ENCODE measurements at places on chromosomes 11 and 22.

DNA sequence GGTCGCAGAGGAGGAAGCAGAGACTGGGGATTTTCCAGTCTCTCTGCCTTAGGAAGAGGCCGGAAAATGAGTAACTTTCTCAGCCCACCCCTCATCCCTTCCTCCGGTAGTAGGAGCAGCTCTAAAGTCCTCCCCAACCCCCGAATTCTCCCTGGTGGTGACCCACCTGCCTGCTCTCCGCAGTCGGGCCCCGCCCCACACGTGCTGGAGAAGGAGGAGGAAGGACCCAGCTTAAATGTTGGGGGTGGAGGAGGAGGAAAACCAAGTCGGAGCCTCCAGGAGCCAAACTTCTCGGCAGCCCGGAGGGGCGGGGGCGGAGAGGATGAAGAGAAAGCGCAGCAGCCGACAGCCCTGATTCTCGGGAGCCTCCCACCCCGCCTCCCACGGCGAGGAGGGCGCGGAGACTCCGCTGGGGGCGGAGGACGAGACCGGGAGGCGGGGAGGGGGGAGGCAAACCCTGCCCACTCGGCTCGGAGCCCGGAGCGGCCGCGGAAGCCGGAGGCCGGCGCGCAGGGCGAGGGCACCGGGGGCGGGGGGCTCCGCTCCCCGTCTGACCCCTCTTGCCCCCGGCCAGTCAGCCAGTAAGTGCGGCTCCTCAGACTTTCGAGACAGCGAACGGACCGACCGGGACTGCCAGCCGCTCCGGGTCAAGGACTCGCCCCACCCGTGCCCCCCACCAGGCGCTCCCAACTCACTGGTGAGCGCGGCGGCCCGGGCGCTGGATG lies at the start of gene TPBGL:
Gene TPBGL, plus strand, starts transcription at position 464 of the 725 bp plus-strand sequence. CDS start 276 bp downstream, outside the sequence.
- DNase-seq = peak; percentile 43

- no peak for DNase-seq
Measured at GRCh38 chr22:49775867-49776511, 51.7 kb downstream of the BRD1 start.

GRCh38 chr22:49600891-49601431 lies 226.7 kb downstream of the BRD1 start:
- no peak for DNase-seq

- no peak for DNase-seq
Measured at GRCh38 chr22:28978863-28979796, 82.5 kb downstream of the C22orf31 start.

GRCh38 chr11:63999349-64000025 lies 13.2 kb downstream of the OTUB1 start:
- DNase-seq = peak; percentile 85

- no peak for DNase-seq
Measured at GRCh38 chr11:99366546-99366945, 345.8 kb downstream of the CNTN5 start.
